ENCODE measurements at places on chromosomes 4 and X.

- DNase-seq: no peak
Observed at GRCh38 chrX:1152090-1152489, 60.4 kb downstream of the CRLF2 start.

DNA sequence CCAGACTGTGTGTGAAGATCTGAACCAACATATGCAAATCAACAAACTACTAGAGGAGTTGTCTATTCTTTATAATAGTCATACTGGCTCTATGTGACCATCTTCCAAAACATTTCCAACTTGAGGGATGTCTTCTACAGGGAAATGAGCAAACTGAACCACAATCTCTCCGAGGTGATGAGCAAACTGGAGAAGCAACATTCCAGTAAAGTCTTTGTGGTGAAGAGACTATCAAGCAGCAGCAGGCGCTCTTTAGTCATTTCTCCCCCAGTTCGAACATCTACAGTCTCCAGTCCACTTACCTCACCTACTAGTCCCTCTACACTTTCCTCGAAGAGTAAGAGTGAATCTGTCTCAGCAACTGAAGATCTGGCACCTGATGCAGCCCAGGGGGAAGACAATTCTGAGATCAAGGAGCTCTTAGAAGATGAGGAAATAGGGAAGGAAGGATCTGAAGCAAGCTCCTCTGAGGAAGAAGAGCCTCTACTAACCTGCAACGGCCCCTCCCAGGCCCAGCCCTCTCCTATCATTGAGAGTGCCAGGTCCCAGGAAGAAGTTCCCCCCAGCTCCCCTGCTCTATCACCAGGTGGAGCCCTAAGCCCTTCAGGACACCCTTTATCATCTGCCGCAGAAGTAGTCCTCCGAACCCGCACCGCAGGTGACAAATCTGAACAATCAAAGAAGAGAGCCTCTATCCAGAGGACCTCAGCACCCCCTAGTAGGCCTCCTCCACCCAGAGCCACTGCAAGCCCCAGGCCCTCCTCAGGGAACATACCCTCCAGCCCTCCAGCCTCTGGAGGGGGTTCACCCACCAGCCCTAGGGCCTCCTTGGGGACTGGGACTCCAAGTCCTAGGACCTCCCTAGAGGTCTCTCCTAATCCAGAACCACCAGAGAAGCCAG lies 98.1 kb downstream of the HNRNPD start:
- no peak for DNase-seq

DNA sequence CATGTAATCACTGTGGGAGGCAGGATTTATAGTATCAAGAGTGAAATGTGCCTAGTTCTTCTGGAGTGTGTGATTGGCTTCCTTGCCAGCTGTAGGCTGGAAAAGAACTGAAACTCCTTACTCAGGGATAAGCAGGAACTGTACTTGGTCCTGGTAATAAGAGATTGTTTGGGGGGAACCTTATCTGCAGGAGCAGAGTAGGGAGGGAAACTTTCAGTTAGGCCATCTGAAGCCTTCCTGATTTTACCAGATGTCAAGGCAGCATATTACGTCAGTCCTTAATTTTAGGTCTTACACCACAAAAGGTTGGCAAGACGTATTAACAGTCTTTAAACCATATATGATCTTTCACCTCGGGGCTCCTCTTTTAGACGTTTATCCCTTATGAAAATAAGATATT lies 231.5 kb upstream of the FMR1 start:
- DNase-seq: no peak

- DNase-seq: no peak
Observed at GRCh38 chr4:49516796-49517195, 530.7 kb downstream of the CWH43 start.

- DNase-seq: no peak
Observed at GRCh38 chrX:3177851-3178250, 136.6 kb downstream of the ARSF start.

All from stimulated activated CD8-positive, alpha-beta memory T cell treated with anti-CD3 and anti-CD28 coated beads, Interleukin-15, amount 100 ng/mL, for 4 hours (primary cell).